GM12865 (cell line): ENCODE measurements at places on chromosomes 7 and 10.
A peak's percentile ranks its signal among the peaks of the same experiment; 100 is the strongest.

GRCh38 chr7:112990624-112991023, 96.0 kb downstream of the GPR85 start:
- no peak for DNase-seq

GRCh38 chr10:5447611-5448071, 35.3 kb downstream of the NET1 start:
- peak; percentile 83 for DNase-seq

DNA sequence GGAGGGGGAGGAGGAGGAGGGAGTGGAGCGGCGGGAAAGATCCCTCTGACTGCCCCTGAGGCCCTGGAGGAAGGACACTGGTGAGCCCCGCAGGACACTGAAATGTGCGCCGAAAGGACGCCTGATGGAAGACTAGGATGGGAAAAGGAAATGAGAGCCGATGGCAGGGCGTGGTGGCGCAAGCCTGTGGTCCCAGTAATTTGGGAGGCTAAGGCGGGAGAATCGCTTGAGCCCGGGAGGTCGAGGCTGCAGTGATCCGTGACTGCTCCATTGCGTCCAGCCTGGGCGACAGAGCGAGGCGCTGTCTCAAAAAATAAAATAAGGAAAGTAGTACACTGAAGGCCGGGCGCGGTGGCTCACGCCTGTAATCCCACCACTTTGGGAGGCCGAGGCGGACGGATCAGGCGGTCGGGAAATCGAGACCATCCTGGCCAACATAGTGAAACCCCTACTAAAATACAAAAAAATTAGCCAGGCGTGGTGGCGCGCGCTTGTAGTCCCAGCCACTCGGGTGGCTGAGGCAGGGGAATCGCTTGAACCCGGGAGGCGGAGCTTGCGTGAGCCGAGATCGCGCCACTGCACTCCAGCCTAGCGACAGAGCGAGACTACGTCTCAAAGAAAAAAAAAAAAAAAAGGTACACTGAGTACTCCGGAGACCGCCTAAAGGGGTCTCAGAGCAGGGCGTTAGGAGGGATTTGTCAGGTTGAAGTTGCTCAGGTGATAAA, 561 bp upstream of the HNRNPF start:
- peak; percentile 75 for DNase-seq

GRCh38 chr10:30378201-30378995, 29.3 kb upstream of the MTPAP start:
- DNase-seq, result no peak

GRCh38 chr10:113226399-113226798, 276.4 kb downstream of the TCF7L2 start:
- no peak for DNase-seq
